ENCODE measurements at places on chromosomes 4 and X.

- DNase-seq: peak; percentile 29
Measured at GRCh38 chr4:158667651-158668198, 4.0 kb downstream of the C4orf46 start.

DNA sequence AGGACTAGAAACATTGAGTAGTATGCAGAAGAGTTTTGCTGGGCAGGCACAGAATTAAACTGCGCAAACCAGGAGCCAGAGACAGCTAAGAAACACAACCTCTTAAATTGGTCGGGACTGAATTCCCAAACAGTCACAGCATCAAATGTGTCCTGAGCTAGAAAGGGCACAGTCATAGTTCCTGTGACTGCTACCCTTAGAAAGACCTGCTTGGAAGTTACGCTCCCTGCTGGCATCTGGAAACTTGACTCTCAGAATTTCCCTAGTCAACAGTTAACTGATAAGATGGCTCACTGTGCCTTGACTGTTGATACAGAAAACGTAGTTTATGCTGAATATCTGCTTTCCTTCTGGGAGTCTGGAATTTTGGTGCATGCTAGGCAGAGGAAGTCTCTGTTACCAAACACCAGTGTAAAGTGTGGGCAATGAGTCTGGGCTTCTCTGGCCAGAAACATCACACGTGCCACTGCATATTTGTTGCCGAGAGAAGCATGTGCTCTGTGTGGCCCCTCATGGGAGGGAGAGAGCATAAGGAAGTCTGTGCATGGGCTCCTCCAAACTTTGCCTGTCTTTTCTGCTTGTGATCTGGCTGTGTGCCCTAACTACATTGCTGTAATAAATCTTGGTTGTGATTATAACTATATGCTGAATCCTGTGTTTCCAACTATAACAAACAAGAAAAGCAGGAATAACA, 11.6 kb upstream of the EOLA2 start:
- no peak for DNase-seq

- DNase-seq: no peak
Measured at GRCh38 chr4:115986573-115986972, 873.2 kb upstream of the NDST4 start.

DNA sequence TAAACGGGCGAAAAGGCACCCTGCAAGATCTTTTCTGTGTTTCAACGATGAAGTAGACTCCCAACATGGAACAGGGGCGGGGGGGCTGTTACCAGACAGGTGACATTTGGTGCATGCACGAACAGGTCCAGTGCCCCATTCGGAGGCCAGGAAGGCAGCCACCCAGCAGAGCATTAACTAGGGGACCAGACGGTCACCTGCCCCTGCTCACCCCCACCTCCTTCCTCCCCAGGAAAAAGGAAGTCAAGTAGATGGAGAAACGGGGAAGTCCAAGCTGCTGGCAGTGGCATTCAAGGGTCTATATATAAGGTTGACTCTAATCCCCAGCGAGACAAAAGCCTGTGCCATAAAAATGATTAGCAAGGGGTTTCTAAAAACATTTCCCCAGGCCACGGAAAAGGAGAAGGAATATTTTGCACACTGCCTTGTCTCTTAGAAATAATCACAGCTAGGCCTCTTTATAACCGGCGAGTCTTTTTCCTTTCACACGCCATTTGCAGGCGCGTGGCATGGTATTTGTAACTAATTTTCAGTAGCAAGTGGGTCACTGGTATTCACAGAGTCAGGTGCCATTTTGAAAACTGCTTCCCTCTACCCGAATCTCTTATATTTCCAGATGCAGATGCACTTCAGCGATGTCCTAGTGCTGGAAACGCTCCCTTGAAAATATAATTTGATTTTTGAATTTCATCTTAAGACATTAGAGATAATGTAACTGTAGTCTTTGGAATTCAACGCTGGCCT, 1.2 kb upstream of the TMSB4X start:
- peak; percentile 32 for DNase-seq

GRCh38 chr4:77073981-77074380, 1.8 kb downstream of the CCNI start:
- no peak for DNase-seq

DNA sequence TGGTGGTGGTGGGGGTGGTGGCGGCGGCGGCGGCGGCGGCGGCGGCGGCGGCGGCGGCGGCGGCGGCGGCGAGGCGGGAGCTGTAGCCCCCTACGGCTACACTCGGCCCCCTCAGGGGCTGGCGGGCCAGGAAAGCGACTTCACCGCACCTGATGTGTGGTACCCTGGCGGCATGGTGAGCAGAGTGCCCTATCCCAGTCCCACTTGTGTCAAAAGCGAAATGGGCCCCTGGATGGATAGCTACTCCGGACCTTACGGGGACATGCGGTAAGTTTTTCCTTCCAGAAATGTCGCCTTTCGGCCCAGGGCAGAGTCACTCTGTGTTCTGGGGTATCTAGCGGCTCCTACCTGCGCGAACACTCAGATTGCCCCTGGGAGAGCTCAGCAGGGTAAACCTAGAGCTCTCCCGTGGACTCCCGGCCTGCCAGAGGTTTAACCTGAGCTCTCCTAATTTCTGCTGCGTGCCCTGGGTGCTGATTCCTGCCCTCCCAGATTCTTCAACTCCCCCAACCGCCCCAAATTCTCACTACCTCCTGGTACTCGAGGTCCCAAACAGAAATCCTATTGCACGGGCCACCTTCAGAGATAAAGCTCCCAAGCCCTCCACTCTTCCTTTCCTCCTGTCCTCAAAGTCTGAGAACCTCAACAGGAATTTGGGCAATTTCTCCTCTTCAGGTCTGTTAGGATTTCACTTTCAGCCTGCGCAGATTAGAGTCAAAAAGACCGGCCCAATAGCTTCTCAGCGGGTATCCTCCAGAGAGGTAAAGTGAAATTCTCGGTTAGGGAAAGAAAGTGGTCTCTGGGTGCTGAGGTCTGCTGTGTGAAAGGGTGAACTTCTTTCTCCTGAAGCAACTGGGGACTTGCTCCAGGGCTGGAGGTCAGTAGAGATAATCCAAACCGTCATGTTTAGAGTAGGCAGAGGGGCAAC, 2.9 kb downstream of the AR start:
- no peak for DNase-seq

- no peak for DNase-seq
Measured at GRCh38 chr4:88109123-88109881, 49.1 kb downstream of the ABCG2 start.

DNA sequence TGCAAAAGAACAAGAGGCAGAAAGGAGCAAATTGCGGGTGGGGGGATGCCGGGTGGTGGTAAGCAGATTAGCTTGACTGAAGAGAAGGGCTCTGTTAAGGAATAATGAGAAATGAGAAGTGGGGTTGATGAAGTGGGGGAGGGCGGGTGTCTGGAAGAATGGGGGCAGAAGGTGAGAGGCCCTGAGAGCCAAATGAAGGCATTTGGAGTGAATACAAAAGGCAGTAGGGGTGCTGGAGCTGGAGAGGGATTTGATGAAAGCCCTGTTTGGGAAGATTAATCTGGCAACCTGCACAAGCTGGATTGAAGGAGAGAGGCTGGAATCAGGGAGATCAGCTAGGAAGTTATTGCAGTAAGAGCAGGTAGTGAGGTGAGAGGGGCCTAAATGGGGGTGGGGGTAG, 82.1 kb downstream of the GUCY2F start:
- no peak for DNase-seq

DNA sequence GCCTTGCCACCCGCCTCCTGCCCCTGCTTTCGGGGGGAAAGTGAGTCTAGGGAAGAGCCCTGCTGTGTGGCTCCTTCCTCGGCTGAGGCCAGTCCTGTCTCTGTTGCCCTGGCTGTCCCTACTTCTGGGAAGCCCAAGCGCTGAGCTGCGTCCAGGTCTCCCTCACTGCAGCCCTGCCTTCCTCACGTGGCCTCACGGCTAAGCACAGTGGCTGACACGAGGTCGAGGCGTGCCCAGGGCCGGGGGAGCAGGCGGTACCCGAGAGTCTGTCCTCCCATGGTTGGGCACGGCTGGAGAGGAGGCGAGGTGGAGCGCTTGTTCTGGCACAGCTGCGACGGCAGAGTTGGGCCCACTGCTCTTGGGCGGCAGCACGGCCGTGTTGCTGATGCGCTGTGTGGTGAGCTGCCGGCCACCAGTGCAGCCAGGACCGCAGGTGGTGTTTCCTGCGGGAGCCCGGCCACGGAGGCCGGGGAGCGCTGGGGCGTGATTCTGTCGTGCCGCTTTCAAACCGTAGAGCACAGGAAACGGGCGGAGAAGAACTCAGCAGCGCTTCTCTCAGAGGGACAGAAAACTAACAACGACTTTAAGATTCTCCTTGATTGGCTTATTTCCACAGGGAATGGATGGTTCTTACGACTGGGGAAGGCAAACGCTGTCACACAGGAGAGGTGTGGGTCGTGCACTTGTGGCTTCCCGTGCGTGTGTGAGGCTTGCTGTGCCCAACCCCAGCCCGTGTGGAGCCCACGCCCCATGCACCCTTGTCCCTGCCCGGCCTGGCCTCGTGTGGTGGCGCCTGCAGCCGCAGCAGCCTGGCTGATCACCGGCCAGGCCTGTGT, 21.3 kb downstream of the MAEA start:
- DNase-seq: no peak

DNA sequence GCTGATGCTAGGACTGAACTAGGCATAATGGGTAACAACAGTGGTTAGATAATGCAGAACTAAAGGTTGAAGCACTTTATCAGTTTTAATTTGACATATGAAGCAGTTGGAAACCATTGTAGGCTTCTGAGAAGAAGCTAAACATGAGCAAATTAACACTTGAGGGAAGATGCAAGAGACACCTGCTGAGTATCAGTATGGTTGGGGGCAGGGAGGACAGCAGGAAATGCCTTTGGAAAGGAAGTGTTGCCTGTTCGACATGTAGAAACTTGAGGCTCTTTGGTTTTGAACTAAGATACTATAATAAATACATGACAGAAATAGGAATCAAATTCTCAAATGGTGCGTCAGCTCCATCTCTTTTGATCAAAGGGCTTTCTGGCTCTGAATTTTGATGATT, 115.6 kb downstream of the FHIP1A start:
- no peak for DNase-seq
